ENCODE measurements at places on chromosomes 5 and 9.

- DNase-seq = no peak
These were observed 659.8 kb downstream of the TLE4 start for GRCh38 chr9:80231318-80232236.

- no peak for DNase-seq
These were observed 58.4 kb downstream of the DAPK1 start for GRCh38 chr9:87556039-87556438.

- DNase-seq = no peak
These were observed 76.9 kb upstream of the OLFM1 start for GRCh38 chr9:135010586-135010860.

DNA sequence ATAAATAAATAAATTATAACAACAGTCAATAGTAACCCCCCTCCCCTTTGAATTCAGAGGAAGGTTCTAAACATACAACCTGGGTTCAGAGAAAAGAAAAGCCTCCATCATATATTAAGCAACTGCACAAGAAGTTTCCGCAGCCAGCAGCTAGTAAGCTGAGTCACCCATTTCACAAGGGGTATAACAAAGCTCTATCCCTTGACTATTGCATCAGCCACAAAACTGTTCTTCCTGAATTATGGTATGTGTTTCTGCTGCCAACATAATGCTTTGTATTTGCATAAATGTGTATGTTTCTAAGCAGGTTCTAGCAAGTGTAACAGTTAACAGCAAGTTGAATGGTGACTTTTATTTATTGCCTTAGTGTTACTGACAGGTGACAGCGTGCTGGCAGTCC lies 6.8 kb upstream of the CEP120 start:
- peak; percentile 88 for DNase-seq

GRCh38 chr9:106962615-106963363 lies 99.8 kb downstream of the ZNF462 start:
- no peak for DNase-seq

GRCh38 chr5:35162848-35163709 lies 67.2 kb downstream of the PRLR start:
- DNase-seq = no peak

DNA sequence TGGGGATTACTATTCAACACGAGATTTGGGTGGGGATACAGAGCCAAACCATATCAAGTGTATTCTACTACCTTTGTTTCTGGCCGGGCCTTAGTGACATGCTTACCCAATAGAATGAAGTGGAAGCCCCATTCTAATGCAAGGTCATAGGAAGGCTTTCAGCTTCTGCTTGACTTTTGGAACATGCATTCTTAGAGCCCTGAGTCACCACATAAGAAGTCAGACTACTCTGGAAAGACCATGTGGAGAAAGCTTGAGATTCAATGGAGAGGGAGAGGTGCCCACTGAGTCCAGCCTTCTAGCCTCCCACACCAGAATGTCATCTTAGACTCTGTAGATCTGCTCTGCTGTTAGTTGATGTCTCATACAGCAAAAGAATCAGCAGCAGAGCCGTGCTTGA lies 155.7 kb upstream of the FBN2 start:
- no peak for DNase-seq

- DNase-seq = no peak
These were observed 57.4 kb downstream of the PSMB7 start for GRCh38 chr9:124357721-124358361.

DNA sequence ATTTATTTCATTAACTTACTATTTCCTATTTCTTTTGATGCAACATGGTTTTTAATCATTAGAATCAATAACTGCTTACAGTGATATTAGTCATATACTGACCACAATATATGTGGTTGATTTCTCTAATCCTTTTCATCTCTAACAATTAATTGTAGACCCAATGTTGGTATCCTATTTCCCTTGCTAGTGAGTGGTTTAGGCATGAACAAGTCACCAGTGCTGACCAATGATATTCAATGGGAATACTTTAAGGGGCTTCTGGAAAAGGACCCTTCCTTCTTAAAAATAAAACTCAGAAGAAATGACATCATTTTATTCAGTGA lies 672.4 kb upstream of the GRAMD2B start:
- no peak for DNase-seq

GRCh38 chr5:54090495-54091120 lies 219.8 kb downstream of the ARL15 start:
- DNase-seq = peak; percentile 84

GRCh38 chr5:72121780-72122445 lies 14.6 kb downstream of the MAP1B start:
- DNase-seq = no peak

DNA sequence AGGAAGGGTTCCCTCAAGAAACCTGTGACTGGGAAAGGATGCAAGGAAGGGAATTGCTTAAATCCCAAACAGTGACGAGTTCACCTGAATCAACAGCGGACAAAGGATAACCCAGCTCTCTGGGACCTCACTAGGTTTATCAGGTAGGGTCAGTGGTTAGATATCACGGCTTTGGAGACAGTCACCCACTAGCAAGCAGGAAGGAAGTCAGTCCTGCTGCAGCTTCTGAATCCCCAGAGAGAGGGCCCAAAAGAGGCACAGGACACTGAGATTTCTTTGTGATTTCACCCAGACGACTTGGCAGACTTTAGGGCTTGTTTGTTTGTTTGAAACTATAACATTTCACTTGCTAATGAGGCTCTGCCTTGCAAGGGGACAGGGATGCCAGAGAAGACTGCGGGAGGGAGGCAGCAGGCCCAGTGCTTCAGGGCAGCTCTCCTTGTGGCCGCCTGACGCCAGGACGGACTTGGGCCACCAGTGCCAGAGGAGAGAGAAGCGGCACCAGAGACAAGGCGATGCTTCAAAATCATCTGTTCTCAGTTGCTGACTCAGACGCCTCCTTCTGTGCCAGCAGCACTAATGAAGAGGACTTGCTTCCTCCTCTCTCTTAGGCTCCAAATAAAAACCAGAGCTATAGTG lies 275.6 kb upstream of the SLC30A5 start:
- DNase-seq = no peak

DNA sequence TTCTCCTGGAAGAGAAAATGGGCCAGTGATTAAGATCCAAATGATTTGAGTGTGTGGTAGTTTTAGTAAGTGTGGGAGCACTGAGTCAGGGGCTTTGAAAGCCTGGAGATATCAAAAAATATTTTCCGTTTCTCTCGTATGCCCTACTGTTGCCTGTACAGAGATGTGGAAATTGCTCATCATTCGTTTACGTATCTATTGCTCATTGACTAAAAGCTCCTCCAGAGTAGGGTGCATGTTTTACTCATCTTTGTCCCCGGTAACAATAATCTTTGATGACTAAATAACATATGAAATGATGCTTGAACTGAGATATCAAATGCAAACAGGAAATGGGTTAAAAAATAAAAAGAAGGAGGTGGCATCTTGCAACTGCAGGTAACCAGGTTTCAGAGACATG lies 114.2 kb upstream of the FST start:
- DNase-seq = no peak

DNA sequence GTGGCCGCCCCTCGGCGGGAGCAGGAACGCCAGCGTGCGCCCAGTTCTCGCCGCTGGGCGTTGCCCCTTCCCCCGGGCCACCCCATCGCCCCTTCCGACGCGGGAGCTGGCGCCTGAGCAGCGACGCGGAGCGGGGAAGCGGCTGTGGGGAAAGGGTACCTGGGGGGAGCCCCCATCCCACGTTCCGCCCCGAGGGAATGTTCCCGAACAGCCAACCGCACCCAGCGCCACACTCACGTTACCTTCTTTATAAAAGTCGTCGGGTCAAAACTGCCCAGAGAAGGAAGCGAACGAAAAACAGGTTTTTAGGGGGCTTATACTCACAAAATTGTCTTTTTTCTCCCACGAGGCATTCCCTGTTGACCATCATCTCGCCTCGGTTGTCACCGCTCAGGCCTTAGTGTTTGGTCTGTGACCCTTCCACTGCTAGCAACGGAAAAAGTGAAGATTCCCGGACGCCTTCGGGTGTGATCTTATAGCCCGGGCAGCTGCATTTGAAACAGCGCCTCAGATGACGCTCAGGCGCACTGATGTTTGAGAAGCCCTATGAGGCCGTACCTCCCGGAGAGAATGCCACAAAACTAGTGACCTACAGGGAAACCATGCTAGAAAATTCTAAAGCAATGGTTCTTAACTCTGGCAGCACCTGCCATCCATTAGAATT lies 475 bp upstream of the GOLM1 start:
- DNase-seq = no peak

DNA sequence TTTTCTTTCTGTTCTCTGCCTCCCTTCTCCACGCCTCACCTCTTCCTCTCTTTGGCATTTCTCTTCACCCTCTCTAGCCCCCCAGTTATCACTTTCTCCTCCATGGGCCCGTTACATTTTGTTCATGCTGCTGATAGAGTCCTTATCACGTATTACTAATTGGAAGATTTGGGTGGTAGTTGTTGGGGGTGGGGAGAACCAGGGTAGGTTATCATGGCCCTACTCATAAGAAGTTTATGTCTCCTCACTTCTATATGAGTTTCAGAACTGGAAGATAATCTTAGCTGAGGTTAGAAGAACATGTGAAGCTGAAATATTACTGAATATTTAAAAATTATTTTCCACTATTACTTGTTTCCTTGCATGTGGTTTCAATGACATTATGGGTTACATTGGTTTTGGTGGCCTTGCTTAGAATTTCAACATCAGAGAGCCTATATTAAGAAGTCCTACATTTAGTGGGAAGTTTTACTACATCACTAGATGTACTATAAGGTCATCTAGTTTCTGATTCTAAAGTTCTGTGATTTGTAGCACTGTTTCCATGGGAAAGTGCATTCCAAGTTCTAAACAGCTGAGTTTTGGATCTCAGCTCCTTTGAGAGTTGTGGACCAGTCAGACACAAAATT lies 36.8 kb downstream of the PIP5K1B start:
- no peak for DNase-seq

DNA sequence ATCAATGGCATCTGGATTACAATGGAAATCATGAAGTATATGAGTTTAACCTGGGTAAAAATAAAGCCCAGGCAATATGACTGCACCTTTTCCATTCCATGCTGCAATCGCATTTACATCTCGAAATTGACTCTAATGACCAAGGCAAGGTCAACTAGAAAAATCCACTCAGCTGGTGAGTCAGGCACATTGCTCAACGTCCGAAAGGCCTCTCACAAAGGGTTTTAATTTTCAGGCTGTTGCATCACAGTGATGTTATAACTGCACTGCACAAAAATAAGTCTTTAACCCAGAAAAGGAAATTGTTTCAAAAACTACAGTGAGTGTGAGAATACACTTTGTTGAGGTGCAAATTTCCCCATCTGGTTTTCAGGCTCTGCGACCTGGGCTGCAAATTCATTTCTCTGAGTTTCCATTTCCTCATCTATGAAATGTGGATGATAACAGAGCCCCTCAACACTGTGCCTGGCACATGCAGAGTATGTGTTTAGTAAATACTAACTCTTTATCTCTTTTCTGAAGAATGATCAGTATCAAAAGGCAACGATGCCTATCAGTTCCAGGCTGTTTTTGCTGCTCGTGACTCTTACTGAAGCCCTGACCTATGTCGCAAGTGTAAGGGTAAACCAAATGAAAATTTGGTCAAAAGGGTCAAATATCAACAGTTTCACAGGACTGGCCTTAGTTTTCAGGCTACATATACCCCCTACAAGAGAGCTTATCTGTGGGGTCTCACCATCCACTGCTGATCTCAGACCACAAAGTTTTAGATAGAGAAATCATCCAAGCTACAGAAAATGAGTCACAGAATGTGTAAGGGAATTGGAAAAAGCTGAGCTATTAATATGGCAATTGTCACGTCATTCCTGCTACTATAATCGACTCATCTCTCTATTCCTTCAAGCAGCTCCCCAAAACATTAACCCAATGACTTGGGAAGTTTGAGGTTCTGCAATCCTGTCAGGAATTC lies 4.1 kb downstream of the NFIL3 start:
- peak; percentile 89 for DNase-seq

- DNase-seq = no peak
These were observed 38.7 kb downstream of the TSTD2 start for GRCh38 chr9:97594381-97594921.

Data from fibroblast of skin of left quadriceps (primary cell).